Skin of body (tissue), 3 donors: ENCODE measurements at places on chromosomes 13 and 19. TPM values are rescaled to one million over a fixed set of nuclear protein-coding genes. Genes with fewer than 3 reads are reported as not detected.

DNA sequence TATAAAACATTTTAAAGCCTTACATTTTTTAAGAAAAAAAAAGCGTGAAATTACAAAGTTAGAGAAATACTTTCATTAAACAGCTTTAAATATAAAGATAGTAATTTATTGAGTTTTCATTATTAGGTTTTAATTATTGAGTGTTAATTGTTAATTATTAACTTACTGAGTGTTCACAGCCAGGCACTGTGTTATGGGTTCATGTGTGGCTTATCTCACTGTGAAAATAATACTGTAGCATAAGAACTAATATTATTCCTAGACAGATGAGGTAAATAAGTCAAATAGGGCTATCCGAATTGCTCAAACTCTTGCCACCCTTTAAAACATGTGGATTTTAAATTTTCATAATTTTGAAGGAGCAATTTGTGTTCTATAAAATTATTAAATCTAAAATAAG lies 956.1 kb upstream of the PCDH20 start:
- DNase-seq, result no peak

GRCh38 chr13:39957868-39958677 lies 302.6 kb downstream of the COG6 start:
- DNase-seq, result no peak

- DNase-seq, result no peak
Measured at GRCh38 chr13:33911521-33911920, 93.6 kb downstream of the RFC3 start.

GRCh38 chr13:28650284-28650683 lies 8.6 kb upstream of the POMP start:
- DNase-seq, result no peak

- no peak for DNase-seq
Measured at GRCh38 chr13:66117563-66117962, 1112.6 kb downstream of the PCDH9 start.

DNA sequence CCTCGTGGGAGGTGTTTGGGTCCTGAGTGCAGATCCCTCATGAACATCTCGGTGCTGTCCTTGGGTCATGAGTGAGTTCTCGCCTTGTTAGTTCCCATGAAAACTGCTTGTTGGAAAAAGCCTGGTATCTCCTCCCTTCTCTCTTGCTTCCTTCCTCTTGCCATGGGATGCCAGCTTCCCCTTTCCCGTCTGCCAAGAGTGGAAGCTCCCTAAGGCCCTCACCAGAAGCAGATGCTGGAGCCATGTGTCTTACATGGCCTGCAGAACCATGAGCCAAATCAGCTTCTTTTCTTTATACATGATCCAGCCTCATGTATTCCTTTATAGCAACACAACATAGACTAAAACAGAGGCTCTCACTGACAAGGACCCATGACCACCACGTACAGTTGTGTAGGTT lies 8.2 kb downstream of the ADGRE2 start:
- no peak for DNase-seq

DNA sequence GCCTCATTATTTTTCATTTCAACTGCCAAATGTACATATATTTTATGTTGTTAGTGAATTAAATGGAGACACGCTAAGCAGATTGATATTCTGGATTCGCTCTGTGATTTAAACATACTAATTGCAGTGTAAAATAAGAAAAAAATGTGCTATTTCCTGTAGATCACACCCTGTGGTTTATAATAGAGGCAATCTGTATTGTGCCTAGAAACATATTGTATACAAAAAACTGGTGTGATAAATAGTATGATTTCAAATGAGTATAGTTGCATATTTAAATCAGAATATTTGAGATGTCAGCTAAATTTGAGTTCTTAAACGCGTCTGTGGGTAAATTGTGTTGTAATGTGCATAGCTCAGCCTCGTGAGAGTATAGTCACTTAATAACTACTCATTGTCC lies 643.9 kb downstream of the TBC1D4 start:
- DNase-seq, result peak; percentile 4

DNA sequence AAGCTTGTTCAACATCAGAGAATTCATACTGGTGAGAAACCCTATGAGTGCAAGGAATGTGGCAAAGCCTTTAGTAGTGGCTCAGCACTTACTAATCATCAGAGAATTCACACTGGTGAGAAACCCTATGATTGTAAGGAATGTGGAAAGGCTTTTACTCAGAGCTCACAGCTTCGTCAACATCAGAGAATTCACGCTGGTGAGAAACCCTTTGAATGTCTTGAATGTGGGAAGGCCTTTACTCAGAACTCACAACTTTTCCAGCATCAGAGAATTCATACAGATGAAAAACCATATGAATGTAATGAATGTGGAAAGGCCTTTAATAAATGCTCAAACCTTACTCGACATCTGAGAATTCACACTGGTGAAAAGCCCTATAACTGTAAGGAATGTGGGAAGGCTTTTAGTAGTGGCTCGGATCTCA lies 25.2 kb downstream of the ZNF383 start:
- DNase-seq, result no peak

DNA sequence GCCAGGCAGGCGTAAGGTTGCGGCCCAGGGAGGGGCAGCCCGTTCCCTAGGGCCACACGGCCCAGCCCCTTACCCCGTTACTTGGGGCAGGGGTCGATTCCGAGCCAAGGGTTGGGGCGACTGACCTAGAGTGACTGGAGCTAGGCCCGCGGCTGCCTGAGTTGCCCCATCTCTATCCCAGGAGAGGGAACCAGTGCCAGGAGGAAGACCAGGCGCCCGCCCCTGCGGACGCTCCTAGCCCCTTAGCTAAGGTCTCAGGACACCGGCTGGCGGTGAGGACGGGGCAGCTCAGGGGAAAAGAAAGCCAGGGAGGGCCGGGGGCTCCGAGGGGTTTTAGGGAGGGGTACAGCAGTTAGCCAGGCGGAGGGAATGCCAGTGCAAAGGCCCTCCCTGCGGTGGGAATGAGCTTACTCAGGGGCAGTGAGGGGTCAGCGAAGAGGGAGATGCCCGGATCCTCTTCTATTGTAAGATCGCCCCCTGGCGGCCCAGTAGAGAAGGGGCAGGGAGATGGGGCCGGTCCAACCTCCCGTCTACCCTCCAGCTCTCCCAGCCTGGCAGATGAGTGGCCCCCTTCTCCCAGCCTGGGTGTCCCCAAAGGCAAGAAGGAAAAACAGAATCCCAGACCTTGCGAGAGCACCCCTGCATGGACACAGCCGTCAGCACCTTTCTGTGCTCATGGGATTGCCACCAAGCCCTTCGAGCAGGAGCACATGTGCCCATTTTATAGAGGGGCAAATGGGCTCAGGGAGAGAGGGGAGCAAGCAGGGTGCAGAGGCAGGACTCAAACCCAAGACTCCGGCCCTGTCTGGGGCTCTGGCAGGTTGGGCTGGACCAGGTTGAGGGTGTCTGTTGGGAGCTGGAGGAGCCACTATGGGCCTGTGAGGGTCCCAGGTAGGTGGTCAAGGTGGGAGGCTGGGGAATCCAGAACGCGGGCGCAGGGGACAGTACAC lies 16.3 kb downstream of the CILP2 start:
- no peak for DNase-seq

DNA sequence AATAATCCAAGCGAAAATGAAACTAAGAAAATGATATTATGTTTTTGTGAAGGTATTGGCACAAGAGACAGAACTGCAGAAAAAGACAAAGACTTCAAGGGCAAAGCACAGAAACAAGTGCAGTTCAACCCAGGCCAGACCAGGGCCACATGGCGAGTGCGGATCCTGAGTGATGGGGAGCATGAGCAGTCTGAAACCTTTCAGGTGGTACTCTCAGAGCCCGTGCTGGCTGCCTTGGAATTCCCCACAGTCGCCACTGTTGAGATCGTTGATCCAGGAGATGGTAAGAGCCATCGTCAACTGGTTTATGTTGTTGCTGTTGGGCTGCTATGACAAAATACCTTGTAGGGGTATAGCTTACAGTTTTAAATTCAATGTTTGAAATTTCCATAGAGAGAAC lies 82.6 kb downstream of the FREM2 start:
- DNase-seq, result no peak

GRCh38 chr13:75103976-75104375 lies 378.0 kb downstream of the TBC1D4 start:
- no peak for DNase-seq

DNA sequence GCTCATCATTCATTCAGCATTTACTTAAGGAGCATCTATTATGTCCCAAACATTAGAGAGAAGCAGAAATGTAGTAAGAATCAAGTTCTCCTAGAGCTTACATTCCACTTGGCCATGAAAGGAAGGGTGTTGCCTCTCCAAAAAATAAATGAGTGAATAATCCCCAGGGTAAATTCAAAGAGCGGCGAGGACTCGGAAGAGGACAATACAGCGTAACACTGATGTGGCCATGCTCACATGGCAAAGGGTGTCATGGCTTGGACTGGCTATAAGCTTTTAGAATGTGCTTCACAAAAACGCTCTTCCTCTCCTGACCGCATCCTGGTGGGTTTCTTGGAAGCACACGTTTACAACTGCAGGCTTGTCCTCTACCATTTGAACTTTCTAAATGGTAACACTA lies 290.2 kb downstream of the IRS2 start:
- no peak for DNase-seq

DNA sequence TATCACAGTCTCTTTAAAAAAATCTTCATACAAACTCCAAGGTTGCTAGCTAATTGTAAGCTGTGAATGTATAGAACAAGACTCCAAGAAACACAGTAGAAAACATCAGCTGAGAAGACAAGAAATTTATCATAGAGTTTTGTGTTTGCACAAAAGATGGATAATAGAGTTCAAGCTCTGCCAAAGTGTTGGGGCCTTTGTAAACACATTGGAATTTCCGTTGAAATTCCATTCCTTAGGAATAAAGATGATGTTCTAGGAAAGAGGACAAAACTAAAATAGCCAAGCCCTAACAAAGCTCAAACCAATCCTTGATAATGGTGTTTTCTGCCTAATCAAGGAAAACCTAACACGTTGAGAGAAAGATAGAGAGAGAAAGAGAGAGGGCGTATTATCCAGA lies 20.6 kb downstream of the LRRC63 start:
- no peak for DNase-seq

The KLF12 gene
- total RNA-seq, result 17.6 TPM

The ZNF563 gene
- 3.9 TPM for total RNA-seq

The TYROBP gene
- total RNA-seq, result 14.1 TPM

The NOVA2 gene
- total RNA-seq, result 0.59 TPM
